Uterine smooth muscle cell (primary cell): ENCODE measurements at places on chromosomes 2 and 18. TPM values are rescaled to one million over a fixed set of nuclear protein-coding genes. Genes with fewer than 3 reads are reported as not detected.

The COBLL1 gene
- total RNA-seq = 9.1 and 14.5 TPM in 2 replicates

The CHRNG gene
- total RNA-seq = not detected in 2 replicates

The ANKRD30B gene
- total RNA-seq = 0.12 and 0.55 TPM in 2 replicates

The SPDYA gene
- 1.6 and 1.9 TPM in 2 replicates for total RNA-seq

The FHL2 gene
- total RNA-seq = 104 and 148 TPM in 2 replicates

The TMEM169 gene
- total RNA-seq = 0.37 and 0.66 TPM in 2 replicates

The POLE4 gene
- total RNA-seq = 24.2 and 25.2 TPM in 2 replicates

The SPC25 gene
- 2.6 and 15.2 TPM in 2 replicates for total RNA-seq

The IGFBP2 gene
- 119 and 136 TPM in 2 replicates for total RNA-seq

The CHMP1B gene
- 50.7 and 58.0 TPM in 2 replicates for total RNA-seq

The ATP9B gene
- total RNA-seq = 24.7 and 26.5 TPM in 2 replicates

The MARCHF4 gene
- total RNA-seq = 2.4 and 3.1 TPM in 2 replicates

The TMEM178A gene
- 0.22 and 1.4 TPM in 2 replicates for total RNA-seq

The ACVR1C gene
- 0.25 and 0.33 TPM in 2 replicates for total RNA-seq

The CIB4 gene
- not detected in 2 replicates for total RNA-seq

The HOXD3 gene
- total RNA-seq = 0.25 and 0.33 TPM in 2 replicates

The SNTG2 gene
- total RNA-seq = 0.11 TPM in 1 of 2 replicates, not detected in the other

The RAB27B gene
- 18.3 and 22.2 TPM in 2 replicates for total RNA-seq

The ONECUT2 gene
- total RNA-seq = under 0.01 TPM in 2 replicates

The MITD1 gene
- total RNA-seq = 32.1 and 40.6 TPM in 2 replicates

The TRABD2A gene
- 2.5 and 4.8 TPM in 2 replicates for total RNA-seq

The GPR75 gene
- total RNA-seq = 1.1 and 1.4 TPM in 2 replicates

The DIPK1C gene
- total RNA-seq = not detected in 2 replicates

The CNOT9 gene
- 38.1 and 69.2 TPM in 2 replicates for total RNA-seq

The CTAGE1 gene
- total RNA-seq = not detected in 2 replicates

The TBR1 gene
- total RNA-seq = not detected in 2 replicates

The TIGD1 gene
- total RNA-seq = 2.6 and 3.0 TPM in 2 replicates
